GM06990 (cell line): ENCODE measurements at places on chromosomes 5 and 9.

GRCh38 chr9:2663461-2664173 is 42.0 kb downstream of the VLDLR start:
- no peak for DNase-seq

DNA sequence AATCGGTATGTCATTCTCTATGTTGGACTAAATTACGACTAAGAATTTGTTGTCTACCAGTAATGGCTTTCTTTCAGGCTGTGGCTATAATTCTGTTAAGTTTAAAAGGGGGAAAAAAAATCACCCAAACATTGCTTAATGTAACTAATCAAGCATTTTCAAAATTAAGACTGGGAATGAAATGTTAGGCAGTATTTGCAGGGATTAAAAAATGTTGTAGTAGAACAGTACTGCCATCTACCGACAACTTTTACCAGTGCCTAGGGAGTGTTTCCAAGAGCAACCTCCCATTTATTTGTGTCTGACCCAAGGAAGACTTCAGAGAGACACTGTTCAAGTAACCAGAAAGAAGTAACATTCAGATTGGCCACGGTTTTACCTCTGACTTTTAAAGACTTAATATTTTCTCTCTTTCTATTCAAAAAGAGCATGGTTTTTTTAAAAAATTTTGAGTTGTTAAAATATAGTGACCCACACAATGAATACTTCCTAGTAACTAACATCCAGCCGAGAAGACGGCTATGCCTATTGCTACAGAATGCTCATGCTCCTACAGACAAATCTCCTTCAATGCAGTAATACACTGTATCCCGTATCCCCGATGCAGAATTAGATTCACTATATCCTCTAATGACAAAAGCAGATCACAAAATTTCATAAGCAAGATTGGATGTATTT is 92.4 kb downstream of the ARL15 start:
- DNase-seq, result no peak

DNA sequence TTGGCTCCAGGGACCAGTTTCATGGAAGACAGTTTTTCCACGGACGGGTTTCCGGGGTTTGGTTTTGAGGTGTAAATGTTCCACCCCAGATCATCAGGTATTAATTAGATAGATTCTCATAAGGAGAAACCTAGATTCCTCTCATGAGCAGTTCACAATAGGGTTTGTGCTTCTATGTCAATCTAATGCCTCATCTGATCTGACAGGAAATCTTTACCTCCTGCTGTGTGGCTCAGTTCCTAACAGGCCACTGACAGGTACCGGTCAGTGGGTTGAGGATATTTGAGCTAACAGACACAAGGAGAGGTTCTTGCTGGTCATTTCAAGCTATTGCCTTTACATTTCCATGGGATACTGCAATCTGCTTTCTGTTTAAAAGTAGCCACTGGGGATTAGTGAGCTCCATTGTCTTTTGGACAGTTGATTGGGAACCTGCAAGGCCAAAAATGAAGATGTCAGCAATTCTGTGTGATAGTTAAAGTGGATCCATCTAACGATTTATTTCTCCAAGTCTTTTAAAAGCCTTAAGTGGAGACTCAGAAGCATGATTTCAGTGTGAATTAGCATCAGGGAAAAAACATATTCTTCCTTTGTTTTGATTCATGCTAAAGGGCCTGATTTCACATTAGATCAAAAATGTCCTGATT is 38.6 kb downstream of the MRPS30 start:
- DNase-seq, result no peak

DNA sequence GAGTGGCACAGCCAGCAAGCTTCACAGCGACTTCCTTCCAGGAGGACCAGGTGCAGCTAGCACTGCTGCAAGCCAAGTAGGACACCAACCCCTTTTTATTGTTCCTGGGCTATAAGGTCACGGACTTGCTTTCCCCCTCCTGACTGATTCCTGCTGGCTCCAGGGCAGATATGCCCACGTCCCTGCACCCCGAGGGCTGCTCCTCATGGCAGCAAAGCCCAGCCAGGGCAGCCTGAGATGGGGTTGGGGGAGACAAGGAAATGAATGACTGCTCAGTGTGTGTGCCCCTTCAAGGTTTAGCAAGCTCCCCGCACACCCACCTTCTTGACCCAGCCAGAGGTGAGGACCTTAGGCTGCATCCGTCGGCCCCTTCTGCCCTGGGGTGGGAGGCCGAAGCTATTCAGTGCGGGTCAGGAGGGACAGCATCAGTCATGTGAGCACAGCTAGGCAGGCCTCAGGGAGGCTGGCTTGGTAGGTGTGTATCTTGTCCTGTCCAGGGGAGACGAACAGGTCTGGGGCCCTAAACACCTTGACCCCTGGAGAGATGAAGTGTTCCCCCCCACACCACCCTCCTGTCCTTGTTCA is 136.2 kb upstream of the PHYKPL start:
- no peak for DNase-seq

GRCh38 chr9:2872931-2873323 is 29.0 kb upstream of the PUM3 start:
- no peak for DNase-seq

- no peak for DNase-seq
Observed at GRCh38 chr5:163908253-163908652, 402.8 kb downstream of the MAT2B start.

DNA sequence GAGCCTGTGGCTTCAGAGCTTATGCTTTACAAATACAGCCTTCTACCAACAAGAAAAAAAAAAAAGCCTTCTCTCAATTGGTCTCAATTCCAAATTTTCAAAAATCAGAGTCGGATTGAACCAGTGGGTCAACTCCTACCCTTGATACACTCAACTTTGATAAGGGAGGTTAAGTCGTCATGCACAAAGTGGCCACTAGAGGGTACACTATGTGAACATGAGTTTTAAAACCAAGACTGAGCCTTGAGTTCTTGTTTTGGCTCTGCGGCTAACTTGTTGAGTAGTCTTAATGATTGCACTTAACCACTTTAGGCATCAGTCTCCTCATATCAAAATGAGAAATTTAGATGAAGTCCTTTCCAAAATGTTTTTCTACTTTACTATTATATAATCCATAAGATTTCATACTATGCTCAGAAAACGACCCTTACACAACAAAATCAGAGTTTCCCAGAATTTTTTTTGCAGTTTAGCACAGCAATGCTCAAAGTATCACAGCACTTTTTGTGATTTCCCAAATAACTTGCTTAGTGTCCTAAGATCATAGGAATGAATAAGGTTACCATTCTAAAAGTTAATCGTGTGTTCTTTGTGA is 92.9 kb upstream of the MTAP start:
- DNase-seq, result peak; percentile 14

DNA sequence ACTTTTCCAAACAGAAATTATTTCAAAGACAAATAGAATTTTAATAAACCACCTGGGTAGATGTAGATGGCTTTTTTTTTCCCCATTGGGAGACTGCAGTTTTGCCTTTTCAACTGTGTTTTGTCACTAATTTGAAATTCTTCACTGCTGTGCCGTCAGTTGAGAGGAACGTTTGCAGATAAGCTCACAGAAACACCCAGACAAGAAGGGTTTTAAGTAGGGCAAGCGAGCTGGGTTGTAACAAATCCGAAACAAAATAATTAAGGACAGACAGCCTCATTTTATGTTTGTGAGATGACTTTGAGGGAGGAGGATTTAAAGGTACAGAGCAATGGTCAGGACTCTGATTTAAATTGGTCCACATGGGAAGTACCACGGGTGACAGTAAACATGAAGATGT is 155.1 kb upstream of the NTRK2 start:
- DNase-seq, result no peak

GRCh38 chr5:150490296-150490669 is 17.6 kb upstream of the NDST1 start:
- DNase-seq, result no peak

DNA sequence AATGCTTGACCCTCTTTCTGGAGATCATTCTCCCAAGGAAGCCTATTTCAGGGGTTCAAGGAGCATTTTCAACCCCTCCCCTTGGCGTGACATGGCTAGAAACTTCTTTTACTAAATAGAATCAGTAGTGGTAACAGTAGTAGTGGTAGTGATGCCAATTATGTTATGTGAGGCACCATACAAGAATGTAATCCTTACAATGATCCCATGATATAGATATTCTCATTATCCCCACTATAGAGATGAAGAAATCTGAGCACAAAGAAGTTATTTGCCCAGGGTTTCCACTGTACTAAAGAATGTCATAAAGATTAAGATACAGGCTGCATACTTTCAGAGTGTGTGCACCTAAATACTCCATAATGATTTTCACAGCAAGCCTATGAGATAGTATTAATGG is 155.4 kb upstream of the CLINT1 start:
- DNase-seq, result no peak

GRCh38 chr5:81235287-81236072 is 2.4 kb downstream of the CKMT2 start:
- DNase-seq, result no peak

DNA sequence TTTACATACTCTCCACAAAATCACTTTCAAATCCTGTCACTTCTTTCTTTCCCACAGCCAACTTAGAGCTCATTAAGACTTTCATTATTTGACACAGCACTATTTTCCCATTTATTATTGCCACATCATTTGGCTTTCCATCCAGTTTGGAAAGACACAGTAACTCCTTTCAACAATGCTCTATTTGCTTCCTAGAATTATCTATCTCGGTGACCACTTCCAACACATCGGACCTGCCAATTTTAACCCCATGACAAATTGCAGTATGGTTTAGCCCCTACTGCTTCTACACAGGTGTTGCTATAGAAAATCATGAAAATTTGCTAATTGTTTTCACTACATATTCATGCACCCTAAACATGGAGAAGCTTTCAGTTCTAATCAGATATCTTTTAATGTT is 190.6 kb upstream of the COX7C start:
- no peak for DNase-seq

- no peak for DNase-seq
Observed at GRCh38 chr9:119938871-119939270, 569.6 kb upstream of the BRINP1 start.

GRCh38 chr5:138661991-138662434 is 86.8 kb upstream of the HSPA9 start:
- no peak for DNase-seq

DNA sequence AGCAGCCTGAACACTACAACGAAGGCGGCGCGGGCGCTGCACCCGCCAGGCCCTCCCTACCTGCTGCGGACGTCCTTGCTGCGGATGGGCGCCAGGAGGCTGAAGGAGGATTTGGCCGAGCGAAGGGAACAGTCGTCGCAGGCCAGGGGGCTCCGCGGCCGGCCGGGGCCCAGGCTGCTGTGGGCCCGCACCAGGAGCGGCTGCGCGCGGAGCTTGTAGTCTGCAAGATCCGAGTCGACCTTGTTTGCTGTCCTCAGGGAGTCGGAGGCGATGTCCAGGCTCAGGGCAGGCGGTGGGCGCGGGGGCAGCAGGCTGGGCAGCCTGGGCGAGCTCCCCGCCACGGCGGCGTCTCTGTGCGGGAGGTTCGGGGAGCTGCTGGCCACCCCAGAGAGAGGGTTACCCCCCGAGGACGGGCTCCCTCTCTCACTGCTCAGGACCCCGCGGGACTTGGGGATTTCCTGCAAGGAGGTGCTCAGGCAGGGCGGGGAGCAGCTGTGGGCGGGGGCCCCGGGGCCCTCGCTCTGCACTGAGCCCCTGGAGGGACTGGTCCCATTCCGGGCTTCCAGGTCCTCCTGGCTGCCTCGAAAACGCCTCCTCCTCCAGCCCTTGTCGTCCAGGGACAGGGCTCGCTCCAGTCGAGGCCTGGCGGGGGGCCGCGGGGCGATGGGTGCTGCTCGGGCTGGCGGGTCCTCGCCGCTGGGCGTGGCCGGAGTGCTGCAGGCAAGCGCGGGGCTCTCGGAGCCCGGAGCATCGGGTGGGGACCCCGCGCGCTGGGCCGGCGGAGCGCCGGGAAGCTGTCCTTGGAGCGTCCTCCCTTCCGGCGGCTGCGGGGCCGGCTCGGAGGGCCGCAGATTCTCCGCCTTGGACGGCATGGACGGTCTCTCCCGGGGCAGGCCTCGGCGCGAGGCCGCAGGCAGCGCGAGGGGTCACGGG is 831 bp downstream of the INPP5E start:
- DNase-seq, result peak; percentile 81

GRCh38 chr9:38026021-38026809 is 42.8 kb downstream of the SHB start:
- no peak for DNase-seq

DNA sequence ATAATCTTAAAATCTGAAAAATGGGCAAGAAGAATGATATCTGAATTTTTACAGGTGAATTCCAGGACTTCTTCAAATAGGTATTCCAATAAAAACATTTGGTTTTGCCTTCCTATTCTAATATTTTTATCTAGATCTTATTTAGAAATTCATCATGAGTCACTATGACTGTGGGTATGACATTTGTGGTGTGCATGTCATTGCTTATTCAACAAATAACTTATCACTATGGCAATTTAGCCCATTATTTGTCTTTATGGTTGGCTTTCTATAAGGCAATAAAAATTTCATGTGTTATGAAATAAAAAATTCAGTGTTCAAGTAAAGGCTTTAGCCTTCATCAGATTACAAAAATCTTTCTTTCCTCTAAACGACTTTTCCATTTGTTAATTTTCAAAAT is 1139.6 kb upstream of the NUDT12 start:
- DNase-seq, result no peak

DNA sequence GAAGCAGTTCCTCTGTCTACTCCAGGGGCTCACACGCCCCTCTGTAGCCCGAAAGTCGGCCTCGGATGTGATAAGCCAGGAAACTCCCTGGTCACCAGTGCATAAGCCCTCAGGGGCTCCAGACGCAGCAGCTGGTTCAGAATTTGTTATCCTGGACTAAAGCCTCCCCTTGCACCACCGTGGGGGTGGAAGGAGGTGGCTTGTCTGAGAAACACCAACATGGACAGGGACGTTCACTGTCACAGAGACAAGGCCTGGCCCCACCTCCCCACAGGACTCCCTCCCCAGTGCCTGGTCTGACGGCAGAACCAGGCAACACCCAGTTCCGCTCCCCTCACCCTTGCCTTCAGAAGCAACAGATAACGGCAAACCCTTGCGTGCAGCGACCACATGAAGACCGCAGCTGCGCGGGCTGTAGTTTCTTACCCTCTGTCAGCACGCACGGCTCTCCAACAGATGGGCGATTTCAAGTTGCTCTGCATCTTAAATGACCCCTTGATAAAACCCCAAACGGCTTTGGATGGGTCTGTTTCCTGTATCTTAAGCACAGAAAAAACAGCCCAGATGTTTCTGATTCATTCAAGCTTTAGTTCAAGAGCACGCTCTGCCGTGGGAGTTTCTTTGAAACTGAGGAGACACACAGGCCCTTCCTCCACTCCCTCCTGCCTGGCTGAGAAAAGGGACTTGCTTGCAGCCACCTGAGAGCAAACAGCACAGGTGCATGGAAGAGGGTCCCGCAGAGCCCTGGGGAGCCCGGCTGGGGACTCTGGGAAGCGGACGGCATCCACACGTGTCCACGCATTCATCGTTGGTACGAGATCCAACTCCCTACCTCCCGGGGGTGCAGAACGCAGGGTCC is 44.7 kb upstream of the NKD2 start:
- no peak for DNase-seq

- DNase-seq, result peak; percentile 30
Observed at GRCh38 chr5:95591490-95591901, 28.4 kb upstream of the GPR150 start.
